ENCODE measurements at places on chromosomes 2 and 18.

DNA sequence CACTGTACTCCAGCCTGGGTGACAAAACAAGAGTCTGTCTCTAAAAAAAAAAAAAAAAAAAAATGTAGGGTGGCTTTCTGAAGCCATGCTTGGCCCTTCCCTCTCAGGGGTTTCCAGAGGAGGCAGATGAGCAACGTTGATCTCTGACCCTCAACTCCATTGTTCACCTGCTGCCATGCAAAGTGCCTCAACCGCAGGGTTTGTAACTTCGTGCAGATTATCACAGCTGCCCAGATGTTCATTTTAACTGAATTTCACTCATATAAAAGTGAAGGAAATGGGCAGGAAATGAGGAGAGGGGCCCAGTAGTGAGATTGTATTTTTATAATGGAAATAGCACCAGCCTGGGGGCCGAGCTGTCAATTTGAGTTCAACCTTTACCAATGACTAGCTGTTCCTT, 14.9 kb upstream of the B3GNT2 start:
- no peak for DNase-seq

GRCh38 chr2:69733342-69734034, 8.4 kb upstream of the ANXA4 start:
- DNase-seq: no peak

GRCh38 chr2:1591461-1591770, 152.9 kb downstream of the PXDN start:
- no peak for DNase-seq

DNA sequence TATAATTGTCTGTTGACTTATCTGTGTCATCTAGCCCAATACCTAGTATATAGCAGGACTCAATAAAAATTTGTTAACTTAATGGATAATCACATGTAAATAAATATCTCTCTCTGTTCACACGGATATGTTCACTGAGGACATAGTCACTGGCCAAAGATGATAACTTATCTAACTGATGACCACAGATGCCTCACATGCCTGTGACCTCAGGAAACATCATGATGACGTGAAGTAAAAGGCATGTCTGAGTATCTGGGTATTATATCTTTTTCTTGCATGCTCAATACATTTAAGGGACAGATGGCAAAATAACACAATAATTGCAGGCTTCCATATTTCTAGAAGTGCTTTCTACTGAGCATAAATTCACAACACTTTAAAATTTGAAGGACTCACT, 41.4 kb upstream of the PARD3B start:
- DNase-seq: no peak

Measured in NCI-H2081 treated with DMSO at 0.1 percent for 48 hours (cell line).